Stimulated activated CD4-positive, alpha-beta T cell treated with anti-CD3 and anti-CD28 coated beads, Interleukin-1b, Interleukin-23, amount 100 ng/mL, for 1 hour (primary cell): ENCODE measurements at places on chromosomes 11 and 22.

DNA sequence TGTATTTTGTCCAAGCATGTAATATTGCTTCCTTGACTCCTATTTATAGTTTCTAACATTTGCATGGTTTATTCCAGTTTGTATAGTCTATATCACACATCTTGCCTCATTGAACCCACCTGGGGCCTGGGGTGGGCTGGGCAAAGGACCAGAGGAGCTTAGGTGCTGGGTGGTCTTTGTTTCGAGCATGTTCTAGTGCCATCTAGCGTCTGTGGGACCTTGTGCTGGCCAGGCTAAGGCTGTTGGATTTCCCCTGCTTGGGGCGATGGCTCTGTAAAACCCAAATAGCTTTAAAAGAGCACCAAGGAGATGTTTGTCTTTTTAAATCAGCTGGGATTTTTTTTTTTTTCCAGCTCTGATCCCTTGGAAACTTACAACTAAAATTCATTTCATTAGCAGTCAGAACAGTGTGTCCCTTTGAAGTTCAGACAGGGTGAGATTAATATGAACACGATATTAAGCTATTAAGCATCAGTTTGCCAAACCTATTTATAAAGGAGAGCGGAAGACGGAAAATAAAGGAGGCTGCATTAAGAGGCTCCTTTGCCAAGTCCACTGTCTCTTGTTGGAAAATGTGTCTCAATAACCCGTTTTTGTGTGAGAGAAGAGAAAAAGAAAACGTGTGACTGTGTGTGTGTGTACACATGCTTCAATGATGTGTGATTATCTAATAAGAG lies 157.4 kb downstream of the COMMD9 start:
- no peak for DNase-seq

- no peak for DNase-seq
Observed at GRCh38 chr22:28430466-28431025, 249.1 kb downstream of the TTC28 start.

DNA sequence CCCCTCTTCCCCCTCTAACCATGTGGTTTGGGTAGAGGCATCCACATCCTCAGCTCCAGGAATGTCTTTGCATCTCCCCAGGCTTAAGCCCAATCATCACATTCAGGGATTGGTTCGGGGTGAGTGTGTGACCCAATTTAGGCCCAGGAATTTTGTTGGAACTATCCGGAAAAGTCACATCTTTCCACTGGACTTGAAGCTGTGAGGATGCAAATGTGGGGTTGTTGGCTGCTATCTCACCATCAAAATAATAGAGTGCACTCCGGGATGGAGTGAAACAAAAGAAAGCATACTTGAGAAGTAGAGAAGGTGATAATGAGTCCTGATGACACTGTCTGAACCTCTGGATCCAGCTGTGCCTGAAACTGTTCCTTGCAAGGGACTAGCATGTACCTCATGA lies 33.8 kb upstream of the OLFML1 start:
- DNase-seq = no peak

- DNase-seq = no peak
Observed at GRCh38 chr11:109957000-109957399, 136.2 kb upstream of the ZC3H12C start.

DNA sequence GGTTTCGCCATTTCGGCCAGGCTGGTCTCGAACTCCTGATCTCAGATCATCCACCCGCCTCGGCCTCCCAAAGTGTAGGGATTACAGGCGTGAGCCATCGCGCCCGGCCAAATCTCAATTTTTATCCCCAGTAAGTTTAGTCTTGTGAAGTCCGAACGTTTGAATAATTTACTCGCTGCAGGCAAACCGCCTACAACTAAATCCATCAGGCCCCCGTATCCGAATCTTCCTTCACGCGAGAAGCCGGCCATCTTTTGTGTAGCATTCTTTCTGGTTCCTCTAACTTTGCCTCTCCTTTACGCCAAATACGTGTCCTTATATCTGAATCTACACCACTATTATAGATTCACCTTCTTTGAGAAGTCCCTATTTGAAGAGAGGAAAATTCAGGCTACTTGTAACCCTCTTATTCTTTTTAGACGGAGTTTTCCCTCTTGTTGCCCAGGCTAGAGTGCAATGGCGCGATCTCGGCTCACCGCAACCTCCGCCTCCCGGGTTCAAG lies 581 bp upstream of the EIF3L start:
- DNase-seq = no peak

GRCh38 chr11:131491503-131491902 lies 121.1 kb downstream of the NTM start:
- DNase-seq = no peak

GRCh38 chr11:17379383-17380180 lies 8.9 kb downstream of the KCNJ11 start:
- no peak for DNase-seq

DNA sequence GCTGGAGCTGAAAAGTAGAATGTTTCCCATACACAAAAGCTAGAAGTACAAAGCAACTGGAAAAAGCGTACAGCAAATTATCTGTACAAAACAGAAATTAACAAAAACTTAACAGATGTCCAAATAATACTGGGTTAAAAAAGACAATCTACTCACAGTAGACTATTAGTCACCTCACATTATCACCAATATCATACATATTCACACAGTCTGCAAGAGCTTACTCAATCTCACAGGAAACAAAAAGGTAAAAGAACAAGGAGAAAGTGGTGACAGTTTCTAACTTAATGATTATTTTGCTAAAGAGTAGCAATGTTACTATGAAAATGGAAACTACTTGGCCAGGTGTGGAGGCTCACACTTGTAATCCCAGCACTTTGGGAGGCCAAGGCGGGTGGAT lies 11.9 kb downstream of the CELF1 start:
- no peak for DNase-seq

- no peak for DNase-seq
Observed at GRCh38 chr11:1931341-1932104, 12.0 kb downstream of the TNNT3 start.

DNA sequence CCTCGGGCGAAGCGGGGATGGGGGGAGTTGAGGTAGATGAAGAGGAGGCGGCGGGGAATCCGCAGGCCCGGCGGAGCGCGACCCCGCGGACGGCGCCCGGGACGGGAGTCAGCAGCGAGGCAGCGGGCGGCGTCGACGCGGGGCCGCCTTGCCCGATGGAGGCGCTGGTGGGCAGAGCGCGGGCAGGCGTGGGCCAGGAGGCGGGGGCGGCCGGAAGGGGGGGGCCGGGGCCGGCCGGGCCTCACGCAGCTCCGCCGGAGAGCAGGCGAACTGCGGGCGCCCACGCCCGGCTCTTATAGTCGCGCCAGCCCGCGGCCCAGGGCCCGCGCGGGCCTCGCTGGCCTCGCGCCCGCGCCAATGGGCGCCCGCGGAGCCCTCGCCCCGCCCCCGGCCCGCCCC lies at the start of gene IGF2:
Gene IGF2 (minus strand): TSS at position 267 of the 399 bp plus-strand sequence. CDS start 3,866 bp downstream, outside the sequence.
- no peak for DNase-seq

DNA sequence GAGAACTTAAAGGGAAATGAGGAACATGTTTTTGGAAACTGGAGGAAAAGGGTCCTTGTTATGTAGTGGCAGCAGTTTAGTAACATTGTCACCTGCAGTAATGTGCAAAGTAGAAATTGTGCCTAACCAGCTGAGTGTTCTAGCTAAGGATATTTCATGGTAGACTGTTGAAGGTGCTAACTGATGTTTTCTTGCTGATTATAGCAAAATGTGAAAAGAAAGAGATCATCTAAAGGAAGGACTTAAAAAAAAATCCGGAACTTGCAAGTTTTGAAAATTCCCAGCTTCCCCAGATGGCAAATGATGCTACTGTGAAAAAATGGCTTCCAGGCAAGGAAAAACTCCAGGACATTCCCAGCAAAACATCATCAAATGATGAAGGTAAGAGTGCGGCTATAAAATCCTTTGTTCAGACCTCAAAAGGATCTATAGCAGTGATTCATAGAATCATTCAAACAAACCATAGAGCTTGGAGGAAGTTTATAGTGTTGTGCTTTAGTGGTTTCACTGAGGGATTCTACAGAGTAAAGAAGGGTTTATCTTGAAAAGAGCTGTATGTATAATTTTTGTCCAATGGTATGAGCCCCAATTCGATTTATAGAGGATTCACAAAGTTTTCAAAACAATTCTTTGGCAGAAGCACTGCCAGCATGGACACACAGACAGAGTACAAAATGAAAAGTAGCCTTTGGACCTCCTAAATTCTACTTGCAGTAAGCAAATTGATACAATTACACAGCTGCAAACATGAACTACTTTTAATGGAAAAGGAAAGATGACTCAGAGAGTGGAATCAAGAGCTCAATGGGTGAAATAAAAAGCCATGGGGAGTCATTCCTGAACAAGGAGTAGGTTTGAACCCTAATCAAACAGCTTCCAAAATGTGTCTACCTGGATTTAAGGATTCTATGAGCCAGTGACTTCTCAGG lies 4.3 kb upstream of the TRIM44 start:
- no peak for DNase-seq

- no peak for DNase-seq
Observed at GRCh38 chr11:124977006-124977405, 23.0 kb downstream of the CCDC15 start.

GRCh38 chr22:49084206-49084605 lies 743.5 kb downstream of the BRD1 start:
- DNase-seq = no peak

GRCh38 chr11:2673871-2674471 lies 25.8 kb downstream of the KCNQ1OT1 start:
- no peak for DNase-seq

DNA sequence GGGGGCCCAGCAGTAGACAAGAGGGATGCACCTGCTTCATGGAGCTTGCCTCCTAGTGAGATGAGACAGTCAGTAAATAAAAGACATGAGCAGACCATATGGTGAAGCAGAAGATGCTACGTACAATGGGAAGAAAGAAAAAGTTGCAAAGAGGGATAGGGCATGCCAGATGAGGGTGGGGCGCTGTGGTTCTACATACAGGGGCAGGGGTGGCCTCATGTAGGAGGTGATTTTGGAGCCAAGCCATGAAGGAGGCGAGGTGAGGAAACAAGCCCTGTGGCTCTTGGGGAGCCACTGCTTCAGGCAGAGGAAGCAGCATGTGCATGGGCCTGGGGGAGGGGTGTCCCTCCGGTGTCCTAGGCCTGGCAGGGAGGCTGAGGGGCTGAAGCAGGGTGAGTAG lies 15.2 kb downstream of the NAT10 start:
- DNase-seq = no peak

GRCh38 chr11:93248602-93249001 lies 50.8 kb upstream of the SLC36A4 start:
- no peak for DNase-seq

GRCh38 chr22:50179937-50180726 lies 5.6 kb upstream of the TRABD start:
- no peak for DNase-seq

DNA sequence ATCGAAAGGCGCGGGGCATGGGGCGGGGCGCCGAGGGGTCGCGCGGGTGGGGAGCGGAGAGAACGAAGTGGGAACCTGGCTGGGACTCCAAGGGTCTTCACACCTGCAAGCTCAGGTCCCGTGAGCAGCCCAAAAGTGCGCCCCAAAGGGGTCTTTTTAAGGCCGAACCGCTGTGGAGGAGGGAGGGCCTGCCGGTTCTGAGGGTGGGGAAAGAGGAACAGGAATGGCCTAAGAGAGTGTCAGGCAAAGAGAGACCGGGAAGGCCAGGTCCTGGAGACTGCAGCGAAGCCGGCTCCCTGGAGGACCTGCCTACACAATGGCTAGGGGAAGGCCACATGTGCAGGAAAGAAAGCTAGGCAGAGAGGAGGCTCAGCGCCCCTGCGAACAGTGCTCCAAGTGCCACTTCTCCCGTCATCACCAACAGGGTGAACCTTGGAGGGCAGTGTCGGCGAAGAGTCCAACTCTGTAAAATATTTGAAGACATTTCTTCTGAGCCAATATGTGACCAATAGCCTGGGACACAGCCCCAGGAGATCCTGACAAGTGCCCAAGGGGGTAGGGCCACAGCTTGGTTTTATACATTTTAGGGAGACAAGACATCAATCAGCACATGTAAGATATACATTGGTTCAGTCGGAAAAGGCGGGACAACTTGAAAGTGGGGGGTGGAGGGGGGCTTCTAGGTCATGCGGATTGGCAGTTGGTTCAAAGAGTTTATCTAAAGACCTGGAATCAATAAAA lies 710 bp upstream of the DGCR2 start:
- DNase-seq = no peak

DNA sequence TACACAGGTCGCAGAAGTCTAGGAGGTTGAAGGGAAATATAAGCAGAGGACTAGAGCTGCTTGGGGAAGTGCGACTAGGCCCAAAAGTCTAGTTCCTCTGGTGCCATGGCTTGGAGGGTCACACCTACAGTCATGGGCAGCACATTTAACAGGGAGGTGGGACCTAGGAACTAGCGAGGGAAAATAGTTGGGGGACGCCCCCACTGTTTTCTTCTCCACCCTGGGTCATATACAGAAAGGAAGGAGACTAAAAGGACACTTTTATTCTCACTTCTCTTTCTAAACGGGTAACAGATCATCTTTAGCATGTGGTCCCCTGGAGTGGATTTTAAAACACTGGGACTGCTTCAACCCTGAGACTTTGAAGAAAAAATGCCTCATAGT lies 16.6 kb downstream of the APIP start:
- no peak for DNase-seq

GRCh38 chr11:65552388-65552951 lies 5.7 kb downstream of the LTBP3 start:
- DNase-seq = no peak

GRCh38 chr11:9720290-9720630 lies 56.4 kb downstream of the SWAP70 start:
- DNase-seq = no peak

DNA sequence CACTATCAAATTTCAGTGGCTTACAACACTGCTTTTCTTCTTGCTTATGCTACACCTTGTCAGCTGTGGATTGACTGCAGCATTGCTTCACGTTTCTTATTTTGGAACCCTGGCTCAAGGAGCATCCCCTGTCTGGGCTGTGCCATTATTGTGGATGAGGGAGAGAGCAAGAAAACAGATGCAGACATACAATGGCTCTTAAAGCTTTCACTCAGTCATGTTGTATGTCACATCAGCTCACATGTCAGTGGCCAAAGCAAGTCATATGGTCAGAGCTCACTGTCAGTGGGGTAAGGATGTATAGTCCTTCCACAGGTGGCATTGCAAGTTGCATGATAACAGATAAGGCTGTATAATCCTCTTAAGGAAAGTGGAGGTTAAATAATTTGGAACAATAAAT lies 10.0 kb downstream of the ARHGEF12 start:
- DNase-seq = no peak

- DNase-seq = no peak
Observed at GRCh38 chr11:29432719-29433325, 584.0 kb downstream of the KCNA4 start.
